ENCODE measurements at places on chromosomes 4 and X.

- DNase-seq: peak; percentile 1
Measured at GRCh38 chrX:149004936-149005335, 500.2 kb downstream of the IDS start.

DNA sequence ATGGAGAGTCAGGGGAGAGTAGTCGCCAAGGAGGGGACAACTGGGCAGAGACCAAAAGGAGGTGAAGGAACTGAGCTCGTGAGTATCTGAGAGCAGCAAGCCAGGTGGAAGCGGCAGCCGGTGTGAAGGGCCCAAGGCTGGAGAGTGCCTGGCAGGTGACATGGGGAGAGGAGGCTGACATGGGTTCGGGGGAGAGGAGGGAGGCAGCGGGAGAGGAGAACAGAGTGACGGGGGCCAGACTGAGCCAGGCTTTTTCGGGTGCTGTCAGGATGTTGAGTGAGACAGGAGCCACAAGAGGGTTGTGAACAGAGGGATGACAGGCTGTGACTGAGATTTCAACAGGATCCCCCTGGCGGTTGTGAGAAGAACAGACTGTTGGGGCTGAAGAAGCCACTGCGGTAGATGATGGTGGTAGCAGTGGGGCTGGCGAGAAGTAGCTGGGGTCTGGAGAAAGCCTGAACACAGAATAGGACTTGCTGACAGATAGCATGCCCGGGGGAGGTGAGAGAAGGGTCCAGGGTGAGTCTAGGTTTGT lies 5.7 kb downstream of the ELK1 start:
- no peak for DNase-seq

DNA sequence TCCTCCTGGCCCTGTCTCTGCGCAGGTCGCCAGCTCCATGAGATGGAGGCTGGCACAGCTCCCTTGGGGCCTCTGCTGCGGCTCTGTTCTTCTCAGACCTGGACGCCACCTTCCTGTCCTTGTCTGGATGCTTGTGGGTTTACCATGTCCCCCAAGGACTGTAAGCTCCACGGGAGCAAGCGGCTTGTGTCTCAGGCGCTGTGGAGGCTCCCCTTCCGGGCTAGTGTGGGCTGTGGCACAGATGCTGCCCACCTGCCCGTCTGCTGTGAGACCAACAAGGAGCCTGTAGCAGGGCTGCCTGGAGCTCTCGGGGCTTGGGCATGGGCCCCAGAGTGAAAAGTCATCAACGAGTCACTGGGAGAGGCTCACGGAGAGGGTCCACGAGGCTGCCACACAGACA lies 25.2 kb downstream of the NAT8L start:
- DNase-seq: no peak

GRCh38 chr4:124015766-124016165 lies 619.2 kb downstream of the SPRY1 start:
- no peak for DNase-seq

GRCh38 chrX:13652287-13652793 lies 601 bp upstream of the TCEANC start:
- no peak for DNase-seq

GRCh38 chrX:150361777-150362351 lies 1.3 kb upstream of the MAMLD1 start:
- no peak for DNase-seq

DNA sequence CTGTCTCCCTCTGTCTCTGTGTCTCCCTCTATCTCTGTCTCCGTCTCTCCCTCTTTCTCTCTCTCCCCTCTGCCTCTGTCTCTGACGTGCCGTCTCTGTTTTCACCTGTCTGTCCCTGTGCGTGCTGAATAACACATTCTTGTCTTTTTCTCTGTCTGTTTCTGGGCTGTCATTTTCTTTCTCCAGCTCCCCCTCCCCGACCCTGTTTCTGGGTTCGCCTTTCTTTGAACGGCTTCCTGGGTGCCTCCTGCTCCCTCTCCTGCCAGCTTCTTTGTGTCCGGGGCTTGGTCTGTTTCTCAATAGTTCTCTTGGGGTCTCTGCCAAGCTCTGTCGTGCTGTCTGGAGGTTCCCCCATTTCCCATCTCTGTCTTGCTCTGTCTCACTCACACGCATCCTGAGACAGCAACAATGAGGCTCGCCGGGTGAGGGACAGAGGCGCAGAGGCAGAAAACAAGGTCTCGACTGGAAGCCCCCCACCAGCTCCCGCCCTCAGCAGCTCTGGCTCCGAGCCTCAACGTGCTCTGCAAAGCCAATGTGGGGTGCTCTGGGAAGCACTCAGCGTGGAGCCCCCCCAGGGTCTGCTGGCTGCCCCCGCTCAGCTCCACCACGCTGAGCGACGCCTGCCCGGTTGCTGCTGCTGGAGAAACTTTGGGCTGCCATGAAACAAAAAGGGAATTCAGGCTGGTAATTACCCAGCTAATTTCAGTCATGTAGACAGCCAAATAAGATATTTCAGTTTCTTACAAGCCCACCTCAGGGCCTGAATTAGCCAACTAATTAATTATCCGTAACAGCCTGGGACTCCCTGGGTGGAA lies 3.4 kb downstream of the CPLX1 start:
- no peak for DNase-seq

DNA sequence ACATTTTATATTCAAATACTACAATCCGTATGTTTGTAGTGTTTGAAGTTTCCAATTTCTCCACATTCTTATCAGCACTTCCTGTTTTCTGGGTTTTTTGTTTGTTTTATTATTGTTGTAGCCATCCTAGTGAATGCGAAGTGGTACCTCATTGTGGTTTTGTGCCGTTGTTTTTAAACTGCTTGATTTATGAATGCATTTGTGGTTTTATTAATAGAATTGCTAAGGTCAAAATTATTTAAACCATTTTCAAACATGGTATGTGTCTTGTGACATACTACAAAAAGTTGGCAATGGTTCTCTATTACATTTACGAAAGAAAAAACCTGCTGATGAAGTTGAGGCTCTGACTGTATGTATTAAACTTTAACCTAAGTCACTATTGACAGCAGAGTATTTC lies 780.0 kb upstream of the MAGEB2 start:
- no peak for DNase-seq

DNA sequence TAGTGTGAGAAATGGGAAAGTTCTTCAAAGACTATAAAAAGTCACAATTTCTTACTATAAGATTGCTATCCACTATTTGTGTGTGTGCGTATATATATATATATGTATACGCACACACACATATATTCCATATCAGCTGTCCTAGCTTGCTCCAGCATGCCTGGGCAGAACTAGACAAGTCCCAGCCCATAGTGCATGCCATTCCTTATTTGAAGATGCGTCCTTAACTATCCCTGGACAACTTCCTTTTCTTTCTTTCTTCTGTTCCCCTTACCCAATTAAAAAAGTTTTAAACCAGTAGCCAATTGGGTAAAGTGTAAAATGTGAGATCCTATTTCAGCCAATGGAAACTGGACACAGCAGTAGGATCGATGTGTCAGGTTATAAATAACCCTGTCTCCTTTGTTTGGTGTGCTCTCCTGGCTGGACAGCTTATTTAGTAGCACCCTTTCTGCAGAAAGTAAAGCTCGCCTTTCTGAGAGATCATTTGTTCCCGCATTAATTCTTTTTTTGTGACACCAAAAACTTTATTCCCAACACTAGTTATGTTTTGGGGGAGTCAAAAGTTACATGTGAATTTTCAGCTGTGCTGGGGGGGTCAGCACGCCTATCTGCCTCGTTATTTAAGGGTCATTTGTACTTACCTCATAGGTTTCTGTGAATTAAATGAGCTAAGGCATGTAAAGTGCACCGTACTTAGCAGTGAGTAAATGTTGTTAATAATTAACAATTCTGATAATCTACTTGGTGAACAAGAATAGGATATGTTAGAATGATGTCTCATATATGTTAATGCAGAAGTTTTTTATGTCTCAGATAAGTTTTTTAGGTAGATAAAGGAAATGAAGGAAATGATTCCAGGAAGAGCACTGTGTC lies 40.9 kb downstream of the KDM6A start:
- DNase-seq: no peak

GRCh38 chr4:165248102-165248501 lies 40.7 kb downstream of the KLHL2 start:
- DNase-seq: no peak

DNA sequence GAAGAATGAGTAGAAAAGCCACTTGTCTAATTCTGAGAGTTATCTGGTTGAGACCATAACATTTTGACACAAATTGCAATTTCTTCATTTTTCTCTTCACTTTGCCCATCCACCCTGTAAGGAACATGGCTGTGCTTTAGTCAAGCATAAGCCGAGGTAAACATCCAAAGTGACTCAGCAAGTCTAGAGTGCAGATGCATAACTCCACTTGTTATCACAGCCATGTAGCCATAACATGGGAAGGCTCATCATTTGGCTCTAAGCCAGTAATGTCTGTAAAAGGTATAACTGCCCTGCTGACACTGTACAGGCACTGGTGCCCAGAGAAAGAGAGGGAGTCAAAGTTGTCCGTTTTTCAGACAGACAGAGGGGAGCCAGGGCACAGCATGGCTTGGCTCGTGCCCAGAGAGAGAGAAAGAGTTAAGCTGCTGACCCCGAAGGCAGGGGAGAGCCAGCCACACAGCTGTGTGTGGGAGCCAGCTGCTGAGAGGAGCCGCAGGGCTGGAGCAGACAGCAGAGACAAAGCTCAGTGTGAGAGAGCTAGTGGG lies 76.9 kb upstream of the EXOC1L start:
- DNase-seq: peak; percentile 8

DNA sequence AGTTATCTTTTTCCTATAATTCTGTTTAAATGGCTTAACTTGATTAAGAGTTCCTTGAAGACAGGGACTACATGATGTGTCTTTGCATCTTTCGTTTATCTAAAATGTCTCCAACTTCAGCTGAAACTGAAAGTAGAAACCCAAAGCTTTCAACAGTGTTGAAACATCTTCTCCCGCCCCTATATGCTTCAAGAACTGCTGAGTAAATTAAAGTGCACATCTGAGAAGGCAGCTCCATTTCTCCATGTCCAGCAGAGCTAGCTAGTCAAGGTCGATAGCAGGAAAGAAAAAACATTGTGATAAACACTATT lies 185.7 kb upstream of the TBL1X start:
- DNase-seq: no peak

DNA sequence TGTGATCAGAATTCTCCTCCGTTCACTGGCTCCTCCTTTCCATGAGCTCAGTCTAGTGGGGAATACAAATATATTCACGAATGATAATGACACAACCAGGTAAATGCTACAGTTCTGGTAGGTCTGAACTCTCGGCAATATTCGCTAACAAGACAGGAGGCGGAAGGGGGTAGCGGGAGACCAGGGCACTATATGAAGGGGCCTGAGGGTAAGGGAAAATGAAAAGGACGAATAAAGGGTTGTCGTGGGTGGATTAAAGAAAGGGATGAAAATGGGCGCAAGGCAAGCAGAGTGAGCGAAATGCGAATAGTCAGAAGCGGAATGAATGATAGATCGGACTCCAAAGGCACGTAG lies 743 bp downstream of the NKAP start:
- DNase-seq: no peak

Data from neuronal stem cell (in vitro differentiated cells).